ENCODE measurements at places on chromosomes 16 and 17.

- no peak for DNase-seq
Measured at GRCh38 chr17:45070001-45070400, 8.9 kb downstream of the NMT1 start.

DNA sequence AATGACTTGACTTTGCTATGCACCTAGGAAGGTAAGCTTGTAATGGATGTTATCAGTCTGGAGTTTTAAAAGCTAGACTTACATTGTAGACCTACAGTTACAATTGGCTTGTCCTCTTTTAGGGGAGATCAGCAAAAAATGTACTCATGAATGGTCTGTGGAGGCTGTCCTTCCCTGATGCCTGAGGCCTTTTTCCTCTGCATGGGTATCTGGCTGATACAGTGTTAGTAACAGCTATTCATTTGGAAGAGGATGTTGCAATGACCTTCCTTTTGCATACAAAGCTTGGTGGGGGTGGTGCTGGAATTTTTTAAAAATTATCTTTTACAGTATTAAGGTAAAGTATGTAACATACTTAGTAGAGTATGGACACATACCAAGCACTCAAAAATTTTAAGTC lies 525.5 kb downstream of the KIF2B start:
- DNase-seq = no peak

DNA sequence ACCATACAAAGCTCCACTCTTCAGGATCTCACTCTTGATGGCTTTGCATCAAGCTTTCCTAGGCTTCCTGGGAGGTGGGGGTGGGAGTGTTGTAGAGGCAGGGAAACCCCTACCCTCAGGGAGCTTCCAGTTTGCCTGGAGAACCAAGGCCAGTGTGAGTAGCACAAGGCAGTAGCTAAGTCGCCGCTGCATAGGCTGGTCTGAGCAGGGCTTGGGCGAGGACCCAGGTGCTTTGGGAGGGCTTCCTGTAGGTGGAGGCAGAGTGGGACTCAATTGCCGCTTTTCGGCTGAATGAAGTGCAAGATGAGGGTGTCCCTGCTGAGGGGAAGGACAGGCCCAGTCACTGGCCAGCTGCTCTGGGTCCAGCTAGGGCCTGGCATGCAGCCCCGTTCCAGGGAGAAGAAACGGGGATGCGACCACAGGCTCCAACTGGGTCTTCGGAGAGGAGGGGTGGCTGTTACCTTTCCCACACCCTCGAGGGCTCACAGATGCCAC lies 3.9 kb downstream of the CD79B start:
- DNase-seq = no peak

DNA sequence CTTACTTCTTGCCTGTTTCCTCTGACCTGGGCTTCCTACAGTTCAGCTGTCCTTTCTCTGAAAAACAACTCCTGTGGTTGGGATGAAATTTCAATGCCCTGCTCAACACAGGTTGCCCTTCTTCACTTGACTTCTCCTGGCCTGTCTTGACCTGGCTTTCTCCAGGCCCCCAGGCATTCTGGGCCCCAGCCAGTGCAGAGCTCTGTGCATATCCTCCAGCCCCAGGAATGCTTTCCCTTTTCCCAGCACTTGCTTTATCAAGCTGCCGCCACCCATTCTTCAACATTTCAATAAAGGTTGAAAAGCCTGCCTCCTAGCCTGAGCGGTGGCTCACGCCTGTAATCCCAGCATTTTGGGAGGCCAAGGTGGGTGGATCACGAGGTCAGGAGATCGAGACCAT lies 10.8 kb downstream of the ODAD4 start:
- DNase-seq = no peak

DNA sequence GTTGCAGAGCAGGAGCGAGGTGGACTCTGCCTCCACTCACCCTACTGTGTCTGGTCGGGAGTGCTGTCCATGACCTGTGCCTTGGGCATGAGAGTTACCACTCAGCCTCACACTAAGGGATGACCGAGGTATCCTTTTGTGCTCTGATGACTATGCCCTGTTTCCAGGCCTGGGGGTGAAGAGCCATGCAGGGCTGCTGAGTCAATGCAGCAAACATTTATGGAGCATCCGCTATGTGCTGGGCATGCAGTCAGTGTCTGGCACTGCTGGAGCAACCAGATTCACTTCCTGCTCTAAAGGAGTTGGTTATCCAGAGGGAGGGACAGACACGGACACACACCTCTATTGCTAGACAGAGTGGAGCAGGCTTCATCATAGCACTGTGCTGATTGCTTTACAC lies 7.6 kb upstream of the HNF1B start:
- no peak for DNase-seq

DNA sequence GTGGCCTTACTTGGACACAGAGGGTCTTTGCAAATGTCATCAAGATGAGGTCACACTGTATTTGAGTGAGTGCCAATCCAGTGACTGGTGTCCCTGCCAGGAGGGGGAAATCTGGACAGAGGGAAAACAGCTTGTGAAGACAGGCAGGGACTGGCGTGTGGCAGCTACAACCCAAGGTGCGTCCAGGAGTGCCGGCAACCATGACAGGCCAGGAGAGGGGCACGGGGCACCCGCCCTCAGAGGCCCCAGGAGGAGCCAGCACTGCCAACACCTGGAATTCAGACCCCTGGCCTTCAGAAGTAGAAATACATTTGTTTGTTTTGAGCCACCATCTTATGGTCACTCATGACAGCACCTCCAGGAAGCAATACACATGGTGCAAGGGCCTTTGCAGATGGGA lies 225.7 kb downstream of the CPPED1 start:
- no peak for DNase-seq
